ENCODE measurements at places on chromosomes 3 and 15. TPM values are rescaled to one million over a fixed set of nuclear protein-coding genes. Genes with fewer than 3 reads are reported as not detected.

CEMIP gene
- 0.27 TPM for total RNA-seq

DNA sequence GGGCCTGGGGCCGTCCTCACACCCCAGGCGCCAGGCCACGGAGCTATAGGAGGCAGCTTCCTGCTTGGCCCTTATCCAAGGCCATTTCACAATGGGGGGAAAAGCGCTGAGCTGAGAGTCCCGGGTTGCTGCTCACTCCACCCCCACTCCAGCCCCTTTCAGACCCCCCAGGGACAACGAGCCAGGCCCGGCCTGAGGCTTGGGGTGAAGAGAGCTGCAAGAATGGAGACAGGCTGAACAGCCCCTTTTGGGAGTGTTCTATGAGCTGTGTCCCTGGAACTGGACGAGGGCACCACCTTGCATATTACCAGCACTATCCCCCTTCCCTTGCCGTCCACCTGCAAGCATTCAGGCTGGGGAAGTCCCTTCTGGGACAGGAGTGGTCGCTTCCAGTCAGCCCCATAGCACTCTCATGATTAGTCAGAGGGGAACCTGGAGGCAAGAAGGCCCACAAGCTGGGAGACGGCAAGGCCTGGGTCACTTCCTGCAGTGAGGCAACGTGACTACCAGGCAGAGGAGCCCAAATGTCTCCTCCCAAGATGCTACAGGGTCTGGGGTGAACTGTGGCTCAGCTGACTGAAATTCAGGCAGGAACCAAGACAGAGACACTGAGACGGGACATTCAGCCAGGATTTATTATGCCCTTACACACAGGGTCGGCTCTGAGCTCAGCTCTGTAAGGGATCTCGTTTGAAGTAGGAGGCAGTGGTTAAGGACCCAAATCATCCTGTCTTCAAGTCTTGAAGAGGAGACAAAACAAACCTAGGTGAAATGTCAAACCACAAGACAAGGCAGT is 8.6 kb upstream of the SRP14 start:
- no peaks in the 10 kb centered on the region for H3K36me3 ChIP-seq
- peaks cover 61% of the 10 kb centered on the region for H3K4me1 ChIP-seq
- DNase-seq: peak; percentile 69
- peak overlapping the region; percentile 73 for H3K27ac ChIP-seq
- H3K27me3 ChIP-seq: no peaks in the 10 kb centered on the region

DNA sequence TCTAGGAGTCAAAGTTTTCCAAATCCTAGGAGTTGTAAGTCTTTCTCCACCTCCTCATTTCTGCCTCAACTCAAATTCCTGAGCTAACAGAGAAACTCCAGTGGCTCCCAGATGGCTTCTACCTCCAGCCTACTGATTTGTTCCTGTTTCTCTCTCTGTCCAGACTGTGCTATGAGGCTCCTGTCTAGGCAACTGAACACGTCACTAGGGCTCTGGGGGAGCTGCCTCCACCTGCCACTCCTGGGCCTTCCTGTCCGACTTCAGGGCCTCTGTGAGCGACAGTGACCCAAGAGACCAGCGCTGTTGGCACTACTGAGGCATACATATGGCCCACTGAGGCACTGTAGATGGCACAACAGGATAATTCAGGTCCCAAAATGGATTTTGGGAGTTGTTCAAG is 71.4 kb downstream of the EXOG start:
- no peak overlapping the region for H3K4me3 ChIP-seq
- no peaks in the 10 kb centered on the region for H3K27me3 ChIP-seq
- H3K36me3 ChIP-seq: no peaks in the 10 kb centered on the region
- no peak overlapping the region for H3K27ac ChIP-seq
- no peaks in the 10 kb centered on the region for H3K4me1 ChIP-seq

DNA sequence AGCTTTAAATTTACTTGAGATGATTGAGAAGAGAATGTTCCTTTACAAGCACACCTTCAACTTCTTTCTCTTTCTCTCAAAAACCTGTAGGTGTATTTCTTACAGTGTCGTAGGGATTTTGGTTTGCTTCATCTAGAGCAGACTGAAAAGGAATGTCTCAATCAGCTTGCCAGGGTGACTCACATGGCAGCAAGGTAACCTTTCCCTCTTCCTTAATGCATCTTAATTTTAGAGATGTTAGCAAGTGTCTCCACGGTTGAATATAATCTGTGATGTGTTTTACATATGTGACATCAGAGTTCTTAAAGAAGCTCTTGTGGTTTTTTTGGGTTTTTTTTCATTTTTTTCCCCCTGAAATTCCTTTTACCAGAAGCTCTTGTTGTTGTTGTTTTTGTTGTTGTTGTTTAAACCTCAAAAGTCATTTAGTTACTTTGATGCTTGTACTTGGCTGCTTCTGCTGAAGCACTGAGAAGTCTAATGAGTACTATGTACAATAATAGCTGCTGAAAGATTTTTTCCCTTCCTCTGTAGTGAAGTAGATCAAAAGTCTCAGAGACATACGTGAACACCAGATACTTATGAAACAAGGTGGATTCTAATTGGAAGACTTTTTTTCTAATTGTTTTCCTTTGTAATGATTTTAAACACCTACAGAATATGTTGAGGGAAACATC is 83.1 kb downstream of the RETNLB start:
- H3K4me3 ChIP-seq: no peak overlapping the region
- no peaks in the 10 kb centered on the region for H3K4me1 ChIP-seq
- no peaks in the 10 kb centered on the region for H3K36me3 ChIP-seq
- no peak for DNase-seq

PLA2G4D gene
- total RNA-seq: not detected

DNA sequence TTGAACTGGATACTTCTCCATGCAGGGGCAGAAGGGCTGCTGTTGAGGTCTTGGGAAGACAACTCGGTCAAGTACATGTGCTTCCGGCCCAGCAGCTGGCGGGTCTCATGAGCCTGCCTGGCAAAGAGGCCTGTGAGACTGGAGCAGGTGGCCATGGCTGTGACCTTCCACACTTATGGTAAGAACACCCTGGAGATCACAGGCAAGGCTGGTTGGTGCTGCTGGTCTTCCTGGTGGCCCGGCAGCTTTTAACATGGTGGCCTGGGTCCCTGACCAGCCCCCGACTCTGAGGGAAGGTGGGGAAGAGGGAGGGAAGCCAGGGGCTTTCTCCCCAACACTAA is 15.4 kb downstream of the CHRD start:
- H3K4me3 ChIP-seq: no peak overlapping the region
- no peaks in the 10 kb centered on the region for H3K27me3 ChIP-seq
- H3K4me1 ChIP-seq: no peaks in the 10 kb centered on the region
